ENCODE measurements at places on chromosomes 1 and 21.

DNA sequence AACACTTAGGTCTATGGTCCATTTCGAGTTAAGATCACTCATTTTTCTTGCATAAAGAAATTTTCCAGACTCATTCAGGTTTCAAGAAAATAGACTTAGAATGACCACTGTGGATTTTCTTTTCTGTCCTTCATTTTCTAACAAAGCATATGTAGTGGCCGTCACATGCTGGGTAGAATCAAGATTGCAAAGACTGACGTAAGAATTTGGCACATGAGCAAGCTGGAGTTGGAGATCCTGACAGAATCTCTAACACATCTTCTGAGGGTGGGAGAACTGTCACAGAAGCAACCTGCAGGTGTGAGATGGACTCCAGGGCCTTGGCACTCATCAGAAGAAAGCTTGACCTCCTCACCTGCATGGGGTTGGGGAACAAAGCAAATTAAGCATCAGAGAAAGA is 28.6 kb downstream of the KIF26B start:
- no peak for DNase-seq

DNA sequence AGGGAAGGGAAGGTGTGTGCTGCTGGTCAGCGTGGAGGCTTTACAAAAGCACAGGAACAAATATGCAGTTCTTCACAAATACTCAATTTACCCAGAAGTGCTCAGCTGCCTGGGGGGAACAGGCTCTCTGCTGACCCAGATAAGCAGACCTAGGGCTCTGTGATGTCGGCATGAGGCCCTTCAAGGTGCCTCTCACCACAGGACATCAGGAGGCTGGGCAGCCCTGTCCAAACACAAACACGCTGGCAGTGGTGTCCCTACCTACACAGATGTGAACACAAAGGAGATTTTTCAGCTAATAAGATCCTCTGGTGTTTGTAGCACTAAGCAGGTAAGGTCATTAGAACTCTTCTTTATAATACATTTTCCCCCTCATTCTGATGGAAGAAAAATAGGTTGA is 243.0 kb upstream of the PROX1 start:
- DNase-seq, result no peak

DNA sequence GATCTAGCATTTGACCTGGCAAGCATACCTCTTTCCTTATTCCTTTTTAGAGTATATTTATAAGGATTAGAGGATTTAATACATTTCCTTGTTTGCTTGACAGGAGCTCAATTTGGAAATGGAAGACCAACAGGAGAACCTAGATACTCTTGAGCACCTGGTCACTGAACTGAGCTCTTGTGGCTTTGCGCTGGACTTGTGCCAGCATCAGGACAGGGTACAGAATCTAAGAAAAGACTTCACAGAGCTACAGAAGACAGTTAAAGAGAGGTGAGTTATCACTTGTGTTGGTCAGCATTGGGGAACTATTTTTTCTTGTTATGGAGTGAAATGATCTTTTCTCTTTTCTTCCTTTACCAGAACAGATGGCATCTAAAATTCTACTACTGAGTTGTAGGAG is 123.4 kb upstream of the BMP8A start:
- no peak for DNase-seq

DNA sequence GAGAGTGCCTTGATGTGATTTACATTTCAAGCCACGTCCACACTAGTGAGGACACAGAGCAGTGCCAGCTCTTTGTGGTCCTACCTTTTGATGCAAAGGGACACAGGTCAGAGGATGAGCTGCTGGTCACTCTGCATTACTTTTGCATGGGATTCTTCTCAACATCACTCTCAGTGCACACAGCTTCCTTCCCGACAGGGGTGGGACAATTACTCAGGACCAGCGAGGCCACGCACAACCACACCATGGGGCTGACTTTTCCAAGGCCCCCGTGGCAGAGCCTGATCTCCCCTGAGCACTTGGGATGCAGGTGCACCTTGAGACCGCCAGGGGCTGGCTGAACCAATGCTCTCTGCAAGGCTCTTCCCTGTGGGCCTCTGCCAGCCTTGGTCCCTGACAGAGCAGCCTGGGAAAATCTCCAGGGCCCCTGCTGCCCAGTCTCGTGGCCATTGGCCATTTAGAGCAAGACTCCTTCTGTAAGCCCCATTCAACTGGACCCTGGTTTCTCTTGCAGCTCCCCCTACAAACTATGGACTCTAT is 13.2 kb upstream of the PRAMEF12 start:
- no peak for DNase-seq

GRCh38 chr1:205108464-205108863 is 13.3 kb downstream of the RBBP5 start:
- no peak for DNase-seq

- no peak for DNase-seq
Measured at GRCh38 chr1:19628879-19629278, 15.2 kb upstream of the NBL1 start.

- no peak for DNase-seq
Measured at GRCh38 chr1:203625628-203626019, 1.0 kb upstream of the ATP2B4 start.

- DNase-seq, result no peak
Measured at GRCh38 chr21:16563116-16563515, 833.3 kb downstream of the USP25 start.

DNA sequence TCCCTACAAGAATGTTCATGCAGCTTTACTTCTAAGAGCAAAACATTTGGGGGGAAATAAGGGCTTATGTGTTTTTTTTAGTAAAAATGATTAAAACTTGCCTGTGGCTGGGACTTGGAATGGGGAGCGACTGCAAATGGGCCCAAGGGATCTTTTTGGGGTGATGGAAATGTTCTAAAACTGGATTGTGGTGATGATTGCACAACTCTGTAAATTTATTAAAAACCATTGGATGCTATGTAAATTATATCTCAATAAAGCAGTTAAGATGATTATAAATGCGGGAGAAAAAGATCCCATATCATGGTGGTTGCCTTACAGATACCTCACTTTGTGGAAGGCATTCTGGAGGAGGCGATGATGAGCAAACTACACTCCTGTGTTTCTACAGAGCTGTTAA is 30.2 kb upstream of the STUM start:
- no peak for DNase-seq

DNA sequence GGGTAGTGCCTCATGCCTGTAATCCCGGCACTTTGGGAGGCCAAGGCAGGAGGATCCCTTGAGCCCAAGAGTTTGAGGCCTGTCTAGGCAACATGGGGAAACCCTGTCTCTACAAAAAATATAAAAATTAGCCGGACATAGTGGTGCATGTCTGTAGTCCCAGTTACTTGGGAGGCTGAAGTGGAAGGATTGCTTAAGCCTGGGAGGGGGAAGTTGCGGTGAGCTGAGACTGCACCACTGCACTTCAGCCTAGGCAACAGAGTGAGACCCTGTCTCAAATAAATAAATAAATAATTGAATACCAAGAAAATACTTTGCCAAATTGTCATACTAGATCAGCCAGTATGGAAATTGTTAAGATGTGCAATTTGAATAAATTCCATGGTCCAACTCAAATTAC is 5.9 kb upstream of the RBBP5 start:
- no peak for DNase-seq

GRCh38 chr1:236692128-236692527 is 5.8 kb downstream of the ACTN2 start:
- DNase-seq, result no peak

- DNase-seq, result no peak
Measured at GRCh38 chr1:31198150-31198549, 41.5 kb downstream of the NKAIN1 start.

DNA sequence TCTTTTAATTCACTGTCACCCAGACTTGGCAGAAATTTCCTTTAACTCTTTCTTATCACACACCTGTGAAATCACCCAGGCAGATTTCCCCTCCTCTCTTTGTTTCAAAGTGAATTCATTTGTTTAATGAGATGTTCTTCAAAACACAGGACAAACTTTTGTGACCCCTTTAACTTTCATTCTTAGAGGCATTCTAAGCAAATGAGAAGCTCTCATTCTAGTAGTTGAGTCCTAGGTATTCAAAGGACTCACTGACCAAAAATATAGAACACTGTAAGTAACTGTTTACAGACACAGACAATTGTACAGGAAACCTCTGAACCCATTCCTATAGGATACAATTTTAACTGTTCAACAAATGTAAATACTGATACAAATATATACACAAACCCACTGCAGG is 16.9 kb downstream of the LRRC8C start:
- DNase-seq, result no peak

DNA sequence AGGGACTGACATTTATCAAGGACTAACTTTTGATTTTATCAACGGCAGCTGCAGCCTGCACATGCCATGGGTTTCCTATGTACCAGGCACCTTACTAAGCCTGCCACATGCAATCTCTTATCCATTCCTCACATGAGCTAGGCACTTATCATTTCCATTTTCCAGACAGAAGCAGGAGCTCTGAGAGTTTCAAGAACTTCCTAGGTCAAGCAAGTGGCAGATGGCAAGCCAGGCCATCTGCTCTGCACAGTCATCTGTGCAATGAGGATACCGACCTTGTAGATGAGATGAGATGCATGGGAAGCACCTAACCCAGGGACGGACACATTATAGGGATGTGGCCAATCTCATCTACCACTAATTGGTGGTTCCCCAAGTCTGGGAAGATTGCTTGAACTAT is 339.4 kb upstream of the USP24 start:
- DNase-seq, result no peak

DNA sequence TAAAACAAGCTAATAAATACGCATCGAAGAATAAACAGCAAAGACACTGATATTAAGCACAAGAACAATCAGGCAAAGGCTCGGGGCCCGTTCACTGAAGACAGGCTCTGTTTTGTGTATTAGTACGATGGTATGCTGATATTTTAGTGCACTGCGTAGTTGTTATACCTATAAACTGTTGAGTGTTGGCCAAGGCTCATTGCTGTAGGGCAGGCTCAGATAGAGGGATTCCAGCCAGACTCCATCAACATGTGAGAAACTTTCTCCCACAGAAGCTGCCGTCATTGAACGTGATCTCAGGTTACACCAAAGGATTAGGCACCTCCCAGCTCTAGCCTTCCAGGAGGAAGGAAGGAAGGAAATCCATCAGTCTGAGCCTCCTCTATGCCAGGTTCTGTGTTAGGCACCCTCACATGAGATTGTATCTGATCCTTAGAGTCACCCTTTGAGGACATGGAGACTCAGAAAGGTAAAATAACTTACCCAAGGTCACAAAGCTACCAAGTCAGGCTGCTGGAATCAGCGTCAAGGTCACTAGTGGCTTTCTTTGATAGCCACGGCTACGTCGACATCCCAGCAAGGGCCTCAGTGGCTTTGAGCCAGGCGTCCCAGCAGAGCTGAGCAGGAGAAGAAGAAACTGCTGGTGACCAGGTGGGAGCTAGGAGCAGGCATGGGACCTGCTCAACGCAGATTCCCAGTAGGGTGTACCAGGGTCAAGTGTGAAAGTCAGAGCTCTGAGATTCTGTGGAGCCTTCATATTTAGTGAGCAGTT is 14.8 kb downstream of the BCAR3 start:
- no peak for DNase-seq

DNA sequence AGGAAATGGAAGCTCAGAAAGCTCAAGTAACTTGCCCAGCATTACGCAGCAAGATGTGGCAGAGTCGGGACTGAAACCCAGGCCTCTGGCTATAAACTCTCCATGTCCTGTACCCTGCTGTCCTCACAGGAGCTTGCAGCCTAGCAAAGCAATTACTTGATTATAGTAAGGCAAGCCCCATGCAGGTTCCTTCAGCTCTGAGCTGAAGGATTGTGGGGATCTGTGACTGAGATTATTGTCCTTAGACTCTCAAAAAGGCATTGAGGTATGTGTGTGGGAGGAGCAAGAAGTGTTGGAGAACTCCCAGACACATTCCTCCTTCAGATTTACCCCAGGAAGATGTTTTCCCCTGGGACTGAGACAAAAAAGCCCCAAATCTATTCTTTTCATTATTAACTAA is 124.0 kb upstream of the SPATA6 start:
- DNase-seq, result no peak

- no peak for DNase-seq
Measured at GRCh38 chr1:54096877-54097240, 43.5 kb downstream of the TCEANC2 start.

GRCh38 chr21:44442266-44443125 is 12.8 kb upstream of the LRRC3 start:
- DNase-seq, result no peak

DNA sequence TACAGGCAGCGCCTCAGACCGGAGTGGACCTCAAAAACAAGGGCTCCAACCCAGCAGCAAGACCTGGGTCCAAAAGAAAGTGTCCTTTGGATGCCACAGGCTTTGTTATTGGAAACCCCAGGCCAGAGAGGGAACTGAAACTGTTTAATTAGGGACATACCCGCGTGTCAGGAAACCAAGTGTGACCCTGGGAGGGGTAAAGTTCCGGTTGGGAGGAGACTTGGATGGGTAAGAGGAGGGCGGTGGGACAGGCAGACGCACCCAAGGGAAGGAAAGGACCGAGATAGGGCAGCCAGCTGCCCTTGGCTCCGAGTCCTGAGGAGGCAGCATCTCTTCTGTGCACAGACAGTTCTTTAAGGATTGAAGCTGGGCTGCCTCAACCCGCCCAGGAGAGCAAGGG is 71.4 kb downstream of the CDC7 start:
- no peak for DNase-seq

DNA sequence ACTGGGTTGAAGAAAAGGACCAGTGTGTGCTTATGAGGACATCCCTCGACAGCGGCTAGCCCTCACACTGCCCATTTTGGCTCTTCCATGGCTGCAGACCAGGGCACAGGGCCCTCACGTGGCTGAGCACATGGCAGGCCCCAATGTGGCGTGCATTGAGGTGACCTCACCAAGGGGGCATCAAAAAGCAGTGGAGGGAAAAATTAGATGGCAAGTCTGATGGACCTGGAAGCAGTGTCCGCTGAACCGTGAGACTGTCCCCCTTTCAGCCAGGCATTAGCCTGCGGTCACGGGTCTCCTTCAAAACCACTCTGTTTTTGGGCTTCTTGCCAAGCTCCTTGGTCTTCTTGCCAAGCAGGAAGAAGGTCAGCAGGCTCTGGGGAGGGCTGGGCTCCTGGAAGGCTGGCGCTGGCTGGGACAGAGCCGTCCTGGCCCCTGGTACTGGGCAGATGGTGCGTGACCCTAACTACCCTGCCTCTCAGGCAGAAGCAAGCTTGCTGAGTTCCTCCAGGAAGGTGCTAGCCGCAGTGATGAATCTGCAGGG is 30.8 kb downstream of the TRIM67 start:
- no peak for DNase-seq

DNA sequence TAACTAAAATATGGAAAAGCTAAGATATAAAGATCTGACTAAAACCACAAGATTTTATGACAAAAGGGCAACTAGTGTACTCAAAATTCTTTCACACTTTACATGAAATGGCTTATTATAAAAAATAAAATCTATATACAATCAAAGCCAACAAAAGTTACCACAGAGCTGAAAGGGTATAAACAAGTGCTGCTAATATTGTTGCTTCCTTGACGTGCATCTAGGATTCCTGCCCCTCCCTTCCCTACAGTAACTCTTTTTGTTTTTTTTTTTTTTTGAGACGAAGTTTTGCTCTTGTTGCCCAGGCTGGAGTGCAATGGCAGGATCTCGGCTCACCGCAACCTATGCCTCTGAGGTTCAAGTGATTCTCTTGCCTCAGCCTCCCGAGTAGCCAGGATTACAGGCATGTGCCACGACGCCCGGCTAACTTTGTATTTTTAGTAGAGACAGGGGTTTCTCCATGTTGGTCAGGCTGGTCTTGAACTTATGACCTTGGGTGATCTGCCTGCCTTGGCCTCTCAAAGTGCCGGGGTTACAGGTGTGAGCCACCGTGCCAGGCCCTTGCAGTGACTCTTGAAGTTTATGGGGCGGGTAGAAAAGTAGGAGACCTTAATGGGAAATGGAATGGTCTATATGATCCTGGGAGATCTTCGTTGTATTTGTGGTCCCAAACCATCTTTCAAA is 4.5 kb downstream of the SRSF4 start:
- no peak for DNase-seq
